ENCODE measurements at places on chromosomes 2 and 18.

GRCh38 chr2:42314892-42315468, 46.0 kb downstream of the COX7A2L start:
- no peak for DNase-seq

GRCh38 chr2:71546275-71546638, 92.9 kb downstream of the DYSF start:
- no peak for DNase-seq

DNA sequence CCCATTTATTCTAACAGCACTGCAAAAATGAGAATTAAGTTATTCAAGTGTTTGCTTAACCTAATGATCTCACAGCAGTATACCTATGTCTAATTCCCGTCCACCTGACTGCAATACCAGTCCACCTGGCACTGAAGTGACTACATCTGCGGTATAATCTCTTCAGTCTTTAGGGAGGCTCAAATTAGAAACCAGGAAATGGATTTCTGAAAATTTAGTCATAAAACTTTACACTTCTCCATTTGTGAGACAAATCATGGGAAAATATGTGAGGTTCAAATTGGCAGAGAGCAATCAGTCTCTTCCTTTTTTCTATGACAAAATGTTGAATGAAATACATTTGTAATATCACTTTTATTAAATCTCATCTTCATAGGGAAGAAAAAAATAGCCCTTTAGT, 33.0 kb downstream of the FTCDNL1 start:
- no peak for DNase-seq

GRCh38 chr2:229714736-229715541, 584 bp upstream of the DNER start:
- peak; percentile 18 for DNase-seq

- DNase-seq, result no peak
Observed at GRCh38 chr2:151857650-151858049, 29.4 kb upstream of the ARL5A start.

GRCh38 chr2:54906716-54907115, 143.5 kb downstream of the RTN4 start:
- DNase-seq, result no peak

DNA sequence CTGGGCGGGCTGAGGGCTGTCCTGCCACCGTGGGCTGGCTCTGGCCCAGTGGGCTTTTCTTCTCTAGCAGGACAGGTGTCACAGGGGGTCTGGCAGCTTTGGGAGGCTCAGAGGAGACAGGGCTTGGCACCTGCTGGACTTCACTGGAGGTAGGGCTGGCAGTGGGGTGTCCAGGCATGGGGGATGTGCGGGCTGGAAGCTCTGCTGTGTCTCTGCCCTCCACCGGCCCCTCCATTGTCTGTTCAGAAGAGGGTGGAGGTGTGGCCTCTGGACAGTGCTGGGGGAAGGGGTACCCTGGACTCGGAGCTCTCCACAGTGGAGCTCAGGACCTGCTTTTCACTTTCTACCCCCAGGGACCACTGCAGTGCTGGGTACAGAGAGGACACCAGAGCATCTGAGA, 9.2 kb downstream of the PTPRN start:
- DNase-seq, result no peak

DNA sequence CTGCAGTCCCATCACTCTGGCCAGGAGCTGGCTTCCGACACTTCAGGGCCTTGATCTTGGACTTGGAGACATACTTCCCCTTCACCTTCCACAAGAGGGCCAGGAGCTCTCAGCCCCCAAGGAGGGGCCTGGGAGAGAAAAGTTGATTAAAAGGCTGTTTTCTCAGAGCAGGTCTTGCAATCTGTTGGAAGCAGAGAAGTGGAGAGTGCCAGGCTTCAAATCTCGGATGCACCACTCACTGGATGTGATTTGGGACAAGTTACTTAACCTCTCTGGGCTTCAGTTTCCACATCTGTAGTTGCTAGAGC, 255.3 kb downstream of the CYP26B1 start:
- no peak for DNase-seq

GRCh38 chr2:47354013-47354847, 48.7 kb upstream of the MSH2 start:
- no peak for DNase-seq

- DNase-seq, result no peak
Observed at GRCh38 chr2:63639344-63639743, 50.6 kb downstream of the MDH1 start.

- DNase-seq, result no peak
Observed at GRCh38 chr18:28163201-28163775, 13.6 kb downstream of the CDH2 start.

- no peak for DNase-seq
Observed at GRCh38 chr2:67877301-67877700, 185.5 kb downstream of the C1D start.

GRCh38 chr18:44514106-44514505, 166.6 kb upstream of the SETBP1 start:
- no peak for DNase-seq

- no peak for DNase-seq
Observed at GRCh38 chr2:218813771-218814460, 17.7 kb downstream of the PRKAG3 start.

- no peak for DNase-seq
Observed at GRCh38 chr2:44166096-44166495, 2.6 kb upstream of the PPM1B start.

All from CD4-positive, alpha-beta T cell treated with Interleukin-17A for 4 hours (primary cell).